ENCODE measurements at places on chromosomes 2 and 18.

- no peak for DNase-seq
Measured at GRCh38 chr2:90069290-90069894, 1377.9 kb downstream of the RPIA start.

- no peak for DNase-seq
Measured at GRCh38 chr2:68889021-68889420, 17.8 kb upstream of the BMP10 start.

- DNase-seq, result no peak
Measured at GRCh38 chr2:214076527-214076926, 334.3 kb upstream of the VWC2L start.

- DNase-seq, result no peak
Measured at GRCh38 chr2:134501476-134502091, 217.2 kb downstream of the TMEM163 start.

DNA sequence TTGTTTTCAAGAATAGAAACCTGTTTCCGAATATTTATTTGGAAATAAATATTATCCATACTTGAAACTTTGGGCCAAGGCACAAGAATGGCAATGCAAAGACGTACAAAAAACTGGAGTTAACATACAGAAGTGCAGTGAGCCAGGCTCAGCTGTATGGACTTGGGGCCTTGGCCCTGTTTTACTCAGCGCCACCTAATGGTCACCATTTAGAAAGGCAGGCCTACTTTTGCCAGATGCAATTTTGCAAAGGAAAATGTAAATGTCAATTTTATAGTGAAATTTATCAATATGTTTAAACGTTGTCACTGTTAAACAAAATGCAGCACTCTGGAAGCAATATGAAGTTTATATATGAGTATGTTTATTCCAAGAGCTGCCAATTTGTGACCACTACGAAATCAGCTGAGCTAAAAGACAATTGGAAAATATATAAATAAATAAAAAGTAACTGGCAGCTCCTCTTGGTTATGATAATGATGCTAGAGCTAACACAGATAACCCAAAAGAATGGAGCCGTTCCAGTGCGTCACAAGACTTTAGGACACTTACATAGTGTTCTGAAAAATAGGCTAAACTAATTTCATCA, 155.0 kb downstream of the ARHGAP15 start:
- DNase-seq, result peak; percentile 47

DNA sequence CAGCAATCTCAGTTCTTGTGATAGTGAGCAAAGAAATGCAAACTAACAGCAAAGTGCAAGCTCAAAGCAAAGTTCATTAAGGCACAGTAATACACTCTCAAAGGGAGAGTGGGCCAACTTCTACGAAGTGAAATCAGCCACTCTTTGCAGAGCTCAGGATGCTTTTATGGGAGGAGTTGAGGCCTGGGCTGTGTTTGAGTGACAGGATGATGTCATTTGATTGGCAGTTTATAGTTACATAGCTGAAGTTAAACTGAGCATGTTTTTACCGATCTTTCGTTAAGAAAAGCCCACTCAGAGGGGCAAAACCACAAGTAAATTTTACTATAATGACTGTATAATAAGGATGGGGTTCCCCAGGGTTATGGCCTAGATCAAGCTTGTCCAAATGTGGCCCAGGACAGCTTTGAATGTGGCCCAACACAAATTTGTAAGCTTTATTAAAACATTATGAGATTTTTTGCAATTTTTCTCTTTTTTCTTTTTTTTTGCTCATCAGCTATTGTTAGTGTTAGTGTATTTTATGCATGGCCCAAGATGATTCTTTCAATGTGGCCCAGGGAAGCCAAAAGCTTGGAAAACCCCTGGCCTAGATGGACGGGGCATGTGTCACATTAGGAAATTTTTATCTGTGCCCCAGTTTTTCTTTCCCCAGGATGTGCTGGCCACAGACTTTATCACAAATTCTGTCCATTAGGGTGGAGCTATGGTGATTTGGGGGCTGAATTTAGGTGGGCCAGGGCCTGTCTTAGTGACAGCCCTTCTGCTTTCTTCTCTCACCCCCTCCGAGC, 8.3 kb upstream of the DNAH7 start:
- no peak for DNase-seq

- DNase-seq, result no peak
Measured at GRCh38 chr18:80026363-80026762, 7.9 kb upstream of the RBFA start.

- no peak for DNase-seq
Measured at GRCh38 chr2:191831410-191831994, 15.4 kb downstream of the CAVIN2 start.

DNA sequence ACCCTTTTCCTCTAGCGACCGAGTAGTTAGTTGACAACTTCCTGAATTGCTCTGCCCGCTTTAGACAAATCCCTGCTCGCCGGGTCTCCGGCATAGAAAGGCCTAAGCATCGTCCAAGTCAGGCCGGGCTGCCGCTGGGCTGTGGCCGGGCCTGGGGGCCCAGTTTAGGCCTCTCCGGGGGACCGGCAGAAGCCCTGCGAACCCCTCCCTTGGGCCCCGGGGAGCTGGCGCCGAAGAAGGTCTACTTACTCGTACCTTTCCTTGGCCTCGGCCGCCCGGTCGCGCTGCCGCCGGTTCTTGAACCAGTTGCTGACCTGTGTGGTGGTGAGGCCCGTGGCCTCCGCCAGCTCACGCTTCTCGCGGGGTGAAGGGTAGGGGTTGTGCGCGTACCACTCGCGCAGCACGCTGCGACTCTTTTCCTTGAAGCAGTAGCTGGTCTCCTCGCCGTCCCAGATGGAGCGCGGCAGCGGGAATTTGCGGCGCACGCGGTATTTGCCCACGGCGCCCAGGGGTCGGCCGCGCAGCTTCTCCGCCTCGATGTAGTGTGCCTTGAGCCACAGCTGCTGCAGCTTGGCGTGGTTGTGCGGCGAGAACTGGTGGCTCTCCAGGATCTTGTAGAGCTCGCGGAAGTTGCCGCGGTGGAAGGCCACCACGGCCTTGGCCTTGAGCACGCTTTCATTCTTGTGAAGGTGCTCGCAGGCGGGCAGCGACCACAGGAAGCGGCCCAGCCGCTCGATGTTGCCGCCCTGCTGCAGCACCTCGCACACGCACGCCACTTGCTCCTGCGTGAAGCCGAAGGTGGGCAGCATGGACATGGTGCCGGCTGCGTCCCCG, 739 bp downstream of the SIX2 start:
- no peak for DNase-seq

- peak; percentile 3 for DNase-seq
Measured at GRCh38 chr2:164257742-164258141, 363.5 kb downstream of the GRB14 start.

DNA sequence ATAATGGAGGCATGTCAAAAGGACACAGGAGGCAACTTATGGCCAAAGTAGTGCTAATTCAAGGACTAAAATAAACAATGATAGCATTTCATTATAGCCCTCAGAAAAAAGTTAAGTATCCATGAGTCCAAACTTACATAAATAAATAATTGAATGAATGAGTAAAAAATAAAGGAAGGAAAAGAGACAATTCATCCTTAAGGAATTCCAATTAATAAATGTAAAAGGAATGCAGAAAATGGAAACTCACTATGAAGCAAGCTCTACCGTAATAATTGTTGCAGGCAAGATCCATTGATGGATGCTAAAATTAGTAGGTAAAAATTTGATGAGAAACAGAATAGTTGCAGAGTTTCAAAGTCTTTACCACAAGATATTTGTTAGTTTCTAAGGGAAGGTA, 88.2 kb upstream of the RAPGEF4 start:
- peak; percentile 62 for DNase-seq

DNA sequence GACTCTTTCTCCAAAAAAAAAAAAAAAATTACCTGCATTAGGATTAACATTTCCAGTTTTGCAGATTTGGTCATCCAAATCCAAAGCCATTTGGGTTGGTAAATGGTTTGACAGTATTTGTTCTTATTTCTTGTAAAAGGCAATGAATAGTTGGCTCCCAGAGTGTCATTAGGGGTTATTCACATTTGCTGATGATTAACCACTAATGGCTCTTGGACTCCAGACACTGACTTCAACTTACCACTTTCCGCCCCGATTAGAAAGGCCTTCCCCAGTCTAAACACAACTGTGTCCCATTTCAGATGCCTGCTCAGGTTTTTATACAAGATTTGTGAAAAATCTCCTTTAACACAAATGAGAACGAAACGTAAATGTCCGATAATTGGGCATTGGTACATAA, 9.6 kb upstream of the TGIF1 start:
- no peak for DNase-seq

DNA sequence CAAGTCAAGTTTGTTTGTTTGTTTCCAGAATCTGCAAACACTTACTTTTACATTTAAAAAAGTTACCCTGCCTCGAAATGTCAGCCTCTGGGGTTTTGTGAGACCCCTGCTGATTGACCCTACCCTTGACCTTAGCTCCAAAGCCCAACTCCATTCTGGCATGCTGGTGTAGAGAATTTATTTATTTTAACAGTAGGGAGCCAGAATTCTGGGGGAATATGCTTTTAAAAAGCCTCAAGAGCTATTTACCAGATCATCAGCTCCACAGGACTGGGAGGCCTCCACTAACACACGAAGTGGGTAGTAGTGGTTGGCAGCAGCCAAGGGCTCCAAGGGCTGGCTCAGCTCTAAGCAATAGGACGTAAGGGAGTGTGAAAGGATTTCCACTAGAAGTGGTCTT, 23.2 kb upstream of the GREB1L start:
- DNase-seq, result no peak

- DNase-seq, result no peak
Measured at GRCh38 chr2:50748671-50749070, 283.3 kb downstream of the NRXN1 start.

DNA sequence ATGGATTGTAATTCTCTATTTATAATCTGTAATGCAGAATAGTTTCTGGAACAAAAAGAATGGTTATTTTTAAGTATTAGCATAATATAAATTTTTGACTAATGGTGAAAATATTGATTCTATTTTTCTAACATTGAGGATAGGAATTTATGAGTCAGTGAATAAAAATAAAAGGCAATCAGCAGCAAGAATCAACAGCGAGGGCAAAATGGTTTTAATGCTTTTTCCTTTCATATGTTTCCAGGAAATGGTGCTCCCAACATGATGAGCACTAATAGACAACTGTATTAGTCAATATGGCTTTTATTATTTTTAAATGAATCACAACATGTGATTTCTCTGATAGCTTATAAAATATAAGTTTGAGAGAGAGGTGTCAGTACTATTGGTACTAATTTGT, 90.7 kb upstream of the TFPI start:
- peak; percentile 25 for DNase-seq

DNA sequence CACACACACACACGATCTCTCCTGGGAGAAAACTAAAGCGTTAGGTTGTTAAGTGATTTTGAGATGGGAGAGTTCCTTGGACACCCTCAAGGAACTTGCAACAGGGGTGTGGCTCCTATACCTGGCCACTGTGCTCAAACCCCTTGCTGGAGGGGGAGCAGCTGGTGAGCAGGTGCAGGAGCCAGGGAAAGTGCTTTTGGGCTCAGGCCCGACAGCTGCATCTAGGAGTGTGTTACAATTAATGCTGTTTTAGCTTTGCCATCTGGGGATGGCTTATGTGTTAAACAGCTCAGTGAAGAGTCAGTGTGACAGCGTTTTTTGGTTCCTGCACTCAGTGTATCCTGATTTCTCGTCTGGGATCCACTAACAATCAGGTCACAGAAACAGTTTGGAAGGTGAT, 510.8 kb downstream of the TRIB2 start:
- no peak for DNase-seq

GRCh38 chr18:12397793-12398192, 9.9 kb upstream of the PRELID3A start:
- no peak for DNase-seq

GRCh38 chr2:241315879-241316631, at the start of gene SEPTIN2:
Gene SEPTIN2 (plus strand): TSS chr2:241315925. CDS start chr2:241324233, 8,308 bp downstream.
- DNase-seq, result no peak

GRCh38 chr2:32532341-32532740, 95.5 kb upstream of the TTC27 start:
- no peak for DNase-seq

DNA sequence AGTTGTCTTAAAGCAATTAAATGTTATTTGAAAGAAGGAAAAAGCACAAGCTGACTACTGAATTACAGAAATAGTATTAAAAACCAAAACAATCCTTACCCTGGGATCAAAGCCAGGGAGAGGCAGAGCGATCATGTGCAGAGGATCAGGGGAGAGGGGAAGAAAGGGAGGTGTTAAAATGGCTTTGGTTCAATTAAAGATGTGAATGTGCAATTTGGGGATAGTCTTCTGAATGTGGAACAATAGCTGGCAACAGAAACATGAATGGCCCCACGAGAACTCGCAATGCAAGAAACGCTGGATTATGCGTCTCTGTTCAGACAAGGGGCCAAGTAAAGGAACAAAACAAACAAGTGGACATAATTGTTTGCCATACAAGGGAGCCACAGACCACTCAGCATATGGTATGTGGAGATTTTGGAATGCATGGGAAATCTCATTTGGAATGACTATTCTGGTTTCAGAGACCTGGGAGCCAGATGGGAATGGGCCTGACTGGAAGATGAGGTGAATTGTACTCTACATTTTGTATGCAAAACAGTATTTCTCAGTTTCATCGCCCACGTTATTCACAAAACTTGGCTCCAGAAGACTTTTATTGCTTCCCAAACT, 155.4 kb downstream of the SLC4A3 start:
- peak; percentile 35 for DNase-seq

GRCh38 chr2:197307933-197308521, 2.6 kb downstream of the ANKRD44 start:
- no peak for DNase-seq

DNA sequence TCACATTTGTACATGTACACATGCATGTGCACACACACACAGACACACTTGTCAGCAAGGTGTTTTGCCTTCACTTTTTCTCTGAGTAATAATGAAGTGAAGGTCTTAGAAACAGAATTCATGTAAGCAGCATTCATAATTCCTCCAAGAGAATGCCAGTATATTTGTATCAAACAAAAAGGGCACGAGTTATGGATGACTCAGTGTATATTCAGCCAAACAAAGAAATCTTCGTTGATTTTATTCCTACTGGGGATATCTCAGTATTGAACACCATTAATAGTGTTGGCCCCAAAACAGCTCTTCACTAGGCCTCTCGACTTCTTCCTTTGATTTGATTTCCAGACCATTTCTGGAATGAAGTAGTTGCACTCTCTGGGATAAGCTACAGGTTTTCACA, 125.3 kb downstream of the PIK3C3 start:
- DNase-seq, result no peak

DNA sequence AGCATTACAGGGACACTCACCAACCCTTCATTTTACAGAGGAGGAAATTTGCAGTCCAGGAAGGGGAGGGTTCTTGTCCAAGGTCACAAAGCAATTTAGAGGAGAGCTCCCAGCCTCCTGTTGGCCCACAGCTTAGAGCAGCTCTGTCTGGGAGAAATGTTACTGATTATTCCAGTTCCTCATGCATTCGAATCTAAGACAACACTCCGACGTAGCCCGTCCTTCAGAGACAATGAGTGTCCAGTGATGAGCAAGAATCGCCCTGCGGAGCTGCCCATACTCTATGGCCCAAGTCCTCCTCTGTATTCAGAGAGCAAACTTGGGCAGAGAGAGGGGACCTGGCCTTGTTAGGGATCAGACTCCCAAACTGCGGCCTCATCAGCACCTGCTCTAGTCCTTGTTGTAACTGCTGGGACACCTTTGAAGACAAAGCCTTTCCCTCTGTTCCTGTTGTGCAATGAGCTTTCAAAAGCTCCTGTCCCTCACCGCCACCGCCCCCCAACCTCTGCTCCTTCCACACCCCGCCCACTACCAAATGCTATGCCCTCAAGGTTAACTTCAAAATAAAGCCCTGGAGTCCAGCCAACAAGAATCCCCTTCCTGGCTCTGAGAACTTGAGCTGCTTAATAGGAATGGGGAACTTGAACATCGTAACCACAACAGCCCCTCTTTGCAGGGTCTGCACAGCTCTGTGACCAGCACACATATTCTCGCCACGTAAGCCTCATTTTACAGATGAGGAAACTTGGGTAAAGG, 234.8 kb upstream of the SMAD2 start:
- no peak for DNase-seq

All from fibroblast of skin of abdomen (primary cell).